ENCODE measurements at places on chromosomes 5 and 9.

DNA sequence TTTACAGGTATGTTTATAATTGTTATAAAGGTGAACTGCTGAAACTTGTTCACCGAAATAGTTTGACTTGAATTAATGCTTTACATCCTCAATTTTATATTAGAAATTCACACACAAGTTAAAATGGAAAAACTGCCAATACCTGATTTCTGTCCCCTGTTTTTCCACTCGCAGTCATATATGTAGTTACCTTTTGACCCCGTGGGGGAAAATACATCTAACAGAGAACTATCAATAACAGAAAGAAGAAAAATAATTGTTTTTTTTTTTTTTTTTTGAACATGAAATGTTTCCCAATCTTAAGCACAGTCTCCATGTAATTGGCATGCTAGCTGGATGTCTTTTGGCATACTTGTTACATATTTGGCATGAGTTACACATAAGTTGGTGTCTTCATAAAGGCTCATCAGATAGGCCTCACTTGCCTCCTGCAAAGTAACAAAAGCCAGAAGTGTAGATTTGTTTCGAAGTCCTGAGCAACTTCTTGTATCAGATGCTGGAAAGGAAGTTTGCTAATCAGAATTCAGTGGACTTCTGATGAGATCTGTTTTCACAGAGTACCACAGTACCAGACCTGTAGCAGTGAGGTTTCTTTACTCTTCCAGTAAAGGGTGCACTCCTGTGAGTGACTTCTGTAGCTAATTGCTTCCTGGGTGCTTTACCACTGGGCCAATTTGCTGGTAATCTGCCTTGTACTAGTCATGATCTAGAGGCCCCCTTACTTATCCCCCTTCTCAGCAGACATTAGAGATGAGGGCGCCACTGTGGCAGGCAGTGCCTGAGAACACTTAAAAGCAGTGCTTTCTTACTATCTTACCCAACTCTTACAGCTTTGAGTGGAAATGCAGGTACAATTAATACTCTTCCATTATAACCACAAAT lies 36.2 kb upstream of the CXXC5 start:
- no peak for DNase-seq

DNA sequence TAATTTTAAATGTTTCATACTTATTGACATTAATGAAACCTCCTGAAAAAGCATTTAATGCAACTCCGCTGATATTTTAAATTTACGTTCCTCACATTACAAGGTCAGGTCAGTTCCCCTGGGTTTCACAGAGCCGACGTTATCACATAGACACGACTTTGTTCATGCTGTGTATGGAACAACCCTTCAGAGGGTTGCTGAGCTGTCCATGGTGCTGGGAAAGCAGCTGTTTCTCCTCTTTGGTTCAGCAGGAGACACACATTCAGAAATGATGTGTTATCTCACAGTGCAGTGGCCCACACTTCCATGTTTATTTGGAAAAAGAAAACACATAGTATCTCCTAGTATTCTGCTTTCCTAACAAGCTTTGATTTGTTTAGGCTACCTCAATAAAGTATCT lies 53.5 kb downstream of the PPP2R2B start:
- DNase-seq, result no peak

DNA sequence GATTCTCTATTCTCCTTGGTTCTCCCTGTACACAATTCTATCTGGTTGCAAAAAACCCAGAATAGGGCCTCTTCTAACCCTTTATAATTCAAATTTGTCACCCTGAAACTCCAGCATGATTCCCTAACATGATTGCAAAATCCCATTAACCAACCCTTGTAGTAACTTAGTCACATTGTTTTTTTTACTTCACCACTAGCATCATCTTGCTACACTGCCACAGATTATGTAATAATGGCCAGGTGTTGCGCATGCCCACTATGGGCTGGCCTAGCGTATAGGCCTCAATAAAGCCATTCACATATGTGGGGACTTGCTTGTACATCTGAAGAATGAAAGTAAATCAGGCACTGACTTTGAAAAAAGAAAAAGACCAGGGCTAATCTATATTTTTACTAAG lies 25.7 kb downstream of the FAM170A start:
- DNase-seq, result no peak

DNA sequence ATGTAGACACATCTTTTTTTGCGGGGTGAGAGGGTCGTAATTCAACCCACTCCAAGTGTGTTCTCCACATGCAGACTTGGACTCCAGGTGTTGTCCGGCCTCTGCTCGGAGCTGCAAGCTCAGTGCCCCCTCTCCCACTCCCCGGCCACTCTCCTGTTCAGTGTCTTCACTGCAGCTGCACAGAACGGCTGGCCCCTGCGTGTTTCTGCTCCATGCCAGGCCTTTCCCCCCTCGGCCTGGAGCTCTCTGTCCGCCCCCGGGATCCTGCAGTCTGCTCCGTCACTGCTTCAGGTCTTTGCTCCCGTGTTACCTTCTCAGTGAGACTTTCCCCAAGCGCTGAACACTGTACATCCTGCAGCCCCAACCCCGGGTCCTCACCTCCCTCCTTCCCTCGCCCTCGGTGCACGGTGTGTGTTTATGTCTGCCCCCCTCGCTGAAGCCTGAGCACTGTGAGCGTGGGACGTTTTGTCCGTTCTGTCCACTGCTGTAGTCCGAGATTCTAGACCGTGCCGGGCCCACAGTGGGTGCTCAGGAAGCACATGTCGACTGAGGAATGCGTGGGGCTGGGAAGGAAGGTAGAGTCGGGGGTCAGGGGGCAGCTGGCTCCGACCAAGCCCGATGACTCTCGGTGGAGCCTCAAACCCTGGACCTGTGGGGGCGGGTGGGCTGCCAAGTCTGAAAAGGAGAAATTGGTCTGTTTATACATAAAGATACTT lies 26.4 kb upstream of the GFPT2 start:
- DNase-seq, result no peak

DNA sequence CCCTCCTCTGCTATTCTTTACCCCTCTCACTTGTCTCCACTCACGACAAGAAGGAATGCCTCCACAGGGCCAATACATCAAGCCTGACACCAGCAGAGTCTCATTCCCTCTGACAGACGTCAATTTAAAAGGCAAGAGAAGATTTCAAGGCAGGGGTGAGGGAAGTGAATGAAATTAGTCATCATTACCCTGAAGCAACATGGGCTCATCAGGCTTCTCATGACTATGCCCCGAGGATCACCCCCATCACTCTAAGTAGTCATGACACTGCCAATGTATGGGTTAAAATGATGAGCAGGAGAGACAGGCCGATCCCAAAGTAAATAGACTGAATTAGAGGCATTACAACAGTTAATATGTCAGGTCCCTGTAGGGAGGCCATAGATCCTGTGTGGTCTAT lies 504.4 kb downstream of the TLE4 start:
- no peak for DNase-seq

DNA sequence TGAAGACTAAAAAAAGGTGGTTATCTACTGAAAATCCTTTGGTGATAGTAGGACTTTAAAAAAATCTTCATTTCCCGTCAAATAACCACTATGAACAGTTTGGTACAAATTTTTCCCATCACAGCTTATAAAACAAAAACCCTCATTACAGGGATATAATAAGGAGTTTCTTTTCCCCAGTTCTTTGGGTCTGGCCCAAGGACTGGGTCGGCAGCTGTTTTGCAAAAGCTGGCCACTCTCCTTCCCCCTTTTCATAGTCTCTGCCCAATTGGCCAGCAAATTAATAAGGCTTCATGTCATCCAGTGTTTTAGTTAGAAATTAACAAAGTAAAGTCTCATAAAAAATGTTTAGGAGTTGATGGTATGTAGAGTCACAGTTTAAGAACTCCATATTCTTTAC lies 47.0 kb upstream of the PDE8B start:
- DNase-seq, result no peak

- DNase-seq, result peak; percentile 57
Measured at GRCh38 chr5:35202319-35203111, 27.8 kb downstream of the PRLR start.

GRCh38 chr5:31350395-31350794 lies 156.9 kb downstream of the CDH6 start:
- DNase-seq, result no peak

DNA sequence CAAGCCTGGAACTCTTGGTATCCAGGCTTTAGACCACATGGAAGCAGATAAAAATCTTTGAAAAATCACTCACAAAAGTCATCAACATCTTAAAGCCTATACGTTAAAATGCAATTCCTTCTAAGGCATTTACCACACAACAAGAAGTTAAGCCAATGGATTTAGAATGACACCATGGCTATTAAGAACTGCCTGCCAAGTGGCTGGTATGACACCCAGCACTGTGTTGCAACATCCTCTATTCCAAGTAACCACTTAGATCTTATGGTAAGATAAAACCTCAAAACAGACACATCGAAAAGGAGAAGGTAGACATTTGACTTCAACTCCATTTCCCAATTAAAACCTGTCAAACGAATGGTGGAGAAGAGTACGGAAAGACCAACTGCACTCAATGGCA lies 344.2 kb upstream of the SLC30A5 start:
- no peak for DNase-seq

- no peak for DNase-seq
Measured at GRCh38 chr9:71895955-71896354, 15.0 kb downstream of the ABHD17B start.

DNA sequence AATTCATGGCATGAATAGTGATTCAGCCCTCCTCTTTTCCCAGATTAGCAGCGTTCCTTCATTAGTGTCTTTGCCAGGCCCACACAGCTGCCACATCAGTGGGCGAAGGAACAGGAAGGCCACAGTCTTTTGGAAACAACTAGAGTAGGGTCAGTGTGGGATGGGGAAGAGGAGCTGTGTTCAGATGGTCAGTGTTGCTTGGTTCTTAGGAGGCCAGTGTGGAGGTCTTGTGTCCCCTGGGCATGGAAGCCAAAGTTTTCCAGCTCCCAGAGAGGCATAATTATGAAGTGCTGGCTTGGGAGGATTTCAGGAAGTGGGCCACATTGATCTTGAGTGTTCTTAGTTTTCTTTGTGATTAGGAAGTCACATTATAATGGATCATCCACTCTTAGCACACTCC lies 269.6 kb downstream of the PSAT1 start:
- DNase-seq, result no peak

GRCh38 chr9:133023117-133023890 lies 7.5 kb upstream of the GTF3C5 start:
- DNase-seq, result no peak

DNA sequence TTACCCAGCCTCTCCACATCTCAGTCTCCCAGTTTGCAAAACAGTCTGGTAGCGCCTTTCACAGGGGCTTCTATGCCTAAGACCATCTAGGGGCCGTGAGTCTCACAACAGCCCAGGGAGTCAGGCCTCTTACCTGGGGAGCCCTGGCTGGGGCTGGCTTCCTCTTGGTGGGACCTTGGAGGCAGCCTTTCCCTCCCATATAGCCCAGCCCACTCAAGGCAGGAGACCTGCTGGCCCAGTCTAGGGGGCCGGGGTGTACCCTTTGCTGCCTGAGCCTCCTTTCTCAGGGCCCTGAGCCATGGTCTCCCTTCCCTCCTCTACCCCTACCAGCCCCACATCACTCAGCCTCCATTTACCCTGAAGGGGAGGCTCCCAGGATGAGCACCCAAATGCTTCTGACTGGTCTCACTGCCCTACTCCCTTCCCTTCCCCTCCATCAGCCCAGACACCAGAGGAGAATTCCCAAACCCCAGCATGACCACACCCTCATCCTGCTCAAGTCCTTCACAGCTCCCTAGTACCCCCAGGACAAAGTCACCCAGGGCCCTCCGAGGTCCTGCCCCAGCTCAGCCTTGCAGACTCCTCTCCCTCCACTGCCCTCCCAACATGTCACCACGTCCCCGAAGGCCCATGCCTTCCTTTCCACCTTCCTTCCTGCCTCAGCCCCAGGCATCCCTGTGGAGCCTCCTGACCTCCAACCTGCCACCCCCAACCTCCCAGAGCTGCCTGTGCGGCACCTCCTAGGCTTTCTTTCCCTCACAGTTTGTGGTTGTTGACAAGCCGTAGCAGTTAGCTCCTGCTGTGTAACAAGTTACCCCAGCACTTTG lies 55.3 kb downstream of the BARX1 start:
- no peak for DNase-seq
